ENCODE measurements at places on chromosomes 11 and 22.

DNA sequence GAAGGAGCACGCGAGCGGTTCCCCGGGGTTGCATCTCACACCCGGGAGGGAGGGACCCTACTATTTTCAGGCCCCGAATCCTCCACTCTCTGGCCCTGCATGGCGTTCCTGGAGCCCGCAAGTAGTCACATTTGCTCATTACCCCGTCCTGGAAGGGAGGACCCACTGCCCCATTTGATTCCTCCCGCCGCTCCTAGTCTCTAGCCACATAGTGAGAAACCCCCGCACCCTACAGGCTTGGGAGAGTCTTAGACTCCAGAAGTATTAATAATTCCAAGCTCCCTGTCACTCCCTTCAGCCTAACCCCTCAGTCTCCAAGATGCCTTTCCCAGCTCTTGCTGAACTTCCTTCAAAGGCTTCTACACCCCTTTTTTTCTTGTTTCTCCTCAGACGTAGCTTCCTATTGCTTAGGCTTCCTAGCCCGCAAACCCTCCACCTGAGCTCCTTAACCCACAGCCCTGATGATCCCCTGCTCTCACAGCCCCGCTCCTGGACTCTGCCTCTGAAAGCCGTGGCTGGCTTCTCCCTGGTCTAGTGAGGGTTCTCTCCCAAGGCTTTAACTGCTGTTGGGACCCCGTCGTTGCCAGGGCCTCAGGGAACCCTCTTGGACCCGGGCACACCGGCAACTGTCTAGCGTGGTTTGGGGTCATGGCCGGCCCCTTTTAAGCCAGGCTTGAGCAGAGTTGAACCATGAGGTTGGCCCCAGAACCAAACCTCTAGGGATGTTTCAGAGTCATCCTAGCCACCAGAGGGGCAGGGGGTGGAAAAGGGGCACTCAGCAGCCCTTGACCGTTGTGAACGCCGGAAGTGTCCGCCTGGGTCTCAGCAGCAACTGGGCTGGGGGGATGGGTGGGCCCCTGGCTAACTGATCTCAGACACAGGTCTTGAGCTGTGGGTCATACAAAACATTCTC, 862 bp downstream of the GGA1 start:
- ATAC-seq, result peak; percentile 17

- ATAC-seq, result no peak
These were observed 10.3 kb upstream of the WNT7B start for GRCh38 chr22:45987136-45987861.

DNA sequence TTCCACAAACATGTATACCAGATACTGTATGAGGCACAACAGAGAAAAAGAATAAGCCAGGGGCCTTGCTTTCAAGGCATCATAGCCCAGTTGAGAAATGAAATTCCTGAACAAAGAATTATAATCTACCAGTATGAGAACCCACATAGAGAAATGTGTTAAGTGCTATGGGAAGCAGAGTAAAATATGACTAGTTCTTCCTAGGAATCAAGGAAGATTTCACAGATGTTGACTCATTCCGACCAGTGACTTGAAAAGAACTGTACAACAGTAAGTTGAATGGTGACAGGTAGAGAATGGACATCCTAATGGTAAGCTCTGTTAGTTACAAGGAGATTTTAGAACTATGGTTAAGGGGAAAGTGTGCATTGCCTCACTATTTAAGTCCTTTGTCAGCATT, 102.6 kb downstream of the TRIM44 start:
- ATAC-seq, result no peak

DNA sequence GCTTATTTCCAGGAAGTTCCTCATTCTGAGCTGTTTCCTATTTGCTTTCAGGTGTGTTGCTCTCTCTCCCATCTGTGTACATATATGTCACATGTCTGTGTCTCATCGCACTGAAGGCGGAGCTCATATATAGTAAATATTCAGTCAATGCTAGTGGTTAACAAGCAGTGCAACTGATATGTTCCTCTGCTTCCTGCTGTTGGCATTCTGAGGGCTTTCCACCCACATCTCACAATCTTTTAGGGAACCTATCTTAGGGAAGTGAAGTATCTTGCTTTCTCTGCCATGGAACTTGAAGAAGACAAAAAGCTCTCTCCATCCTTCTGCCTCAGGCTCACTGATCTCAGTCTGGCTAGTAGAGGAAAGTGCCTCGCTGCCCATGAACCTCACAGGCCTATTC, 139.8 kb downstream of the TTC17 start:
- ATAC-seq, result no peak

DNA sequence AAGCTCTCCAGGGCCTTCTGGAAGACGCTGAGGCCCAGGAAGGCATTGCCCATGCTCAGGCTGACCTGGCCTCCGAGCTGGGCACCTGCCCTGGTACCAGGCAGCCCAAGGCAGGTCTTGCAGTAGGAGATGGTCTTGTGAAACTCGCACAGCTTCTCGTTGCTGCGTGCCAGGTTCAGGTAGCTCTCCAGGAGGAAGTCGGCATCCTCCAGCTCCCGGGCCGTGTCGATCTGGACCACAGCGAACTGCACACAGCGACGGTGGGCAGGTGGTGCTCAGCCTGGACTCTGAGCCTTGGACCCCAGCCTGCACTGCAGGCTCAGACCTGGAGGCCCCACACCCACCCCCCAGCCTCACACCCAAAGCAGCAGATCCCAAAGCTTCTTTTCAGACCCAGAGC, 1.0 kb downstream of the RAPSN start:
- no peak for ATAC-seq

Measured in SK-N-SH treated with all-trans-retinoic acid at 6 μM for 48 hours (cell line).